Activated naive CD4-positive, alpha-beta T cell (primary cell): ENCODE measurements at places on chromosomes 7 and 10.

- no peak for DNase-seq
Measured at GRCh38 chr7:122637784-122638183, 61.1 kb downstream of the RNF133 start.

- DNase-seq: no peak
Measured at GRCh38 chr7:8365499-8366110, 67.8 kb upstream of the NXPH1 start.

- no peak for DNase-seq
Measured at GRCh38 chr7:69992938-69993337, 394.7 kb downstream of the AUTS2 start.

- DNase-seq: no peak
Measured at GRCh38 chr7:129723679-129724078, 112.2 kb downstream of the NRF1 start.

- DNase-seq: no peak
Measured at GRCh38 chr10:132548869-132549268, 11.3 kb downstream of the INPP5A start.

- no peak for DNase-seq
Measured at GRCh38 chr10:69847883-69848282, 46.2 kb downstream of the COL13A1 start.

GRCh38 chr10:79293841-79294581 lies 53.3 kb upstream of the PPIF start:
- no peak for DNase-seq

GRCh38 chr7:68722044-68722443 lies 876.2 kb upstream of the AUTS2 start:
- no peak for DNase-seq

DNA sequence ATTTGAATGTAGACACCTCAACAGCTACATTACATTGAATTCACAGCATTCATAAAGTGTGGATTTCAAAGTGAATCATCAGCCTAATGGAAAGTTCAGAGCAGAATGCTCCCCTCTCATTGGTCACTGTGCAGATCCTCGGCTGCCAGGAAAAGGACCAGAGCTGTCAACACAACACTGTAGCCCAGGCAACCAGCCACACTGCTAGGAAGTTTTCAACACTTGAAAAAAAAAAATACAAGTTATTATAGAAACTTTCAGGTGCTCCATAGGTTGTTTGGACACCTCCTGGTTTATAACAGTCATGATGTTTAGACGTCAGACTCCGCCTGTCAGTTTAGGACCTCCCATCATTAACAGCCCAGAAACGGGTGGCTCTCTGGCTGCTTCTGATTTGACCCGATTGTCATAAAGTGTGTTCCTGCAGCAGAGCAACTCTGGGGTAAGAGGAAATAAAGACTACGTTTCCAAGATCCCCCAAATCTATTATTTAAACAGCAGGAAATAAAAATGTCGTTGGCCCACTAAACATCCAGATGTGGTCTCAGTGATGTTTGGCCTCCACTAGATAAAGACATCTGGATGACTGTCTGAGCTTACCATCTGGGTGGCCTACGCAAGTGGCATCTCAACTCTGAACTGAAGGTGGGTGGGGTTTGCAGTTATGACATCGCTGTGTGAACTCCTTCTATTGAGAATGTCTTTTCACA lies 117.4 kb downstream of the CABCOCO1 start:
- no peak for DNase-seq

GRCh38 chr7:69686366-69686765 lies 88.1 kb downstream of the AUTS2 start:
- no peak for DNase-seq

- DNase-seq: no peak
Measured at GRCh38 chr7:47504551-47505311, 77.2 kb downstream of the TNS3 start.

DNA sequence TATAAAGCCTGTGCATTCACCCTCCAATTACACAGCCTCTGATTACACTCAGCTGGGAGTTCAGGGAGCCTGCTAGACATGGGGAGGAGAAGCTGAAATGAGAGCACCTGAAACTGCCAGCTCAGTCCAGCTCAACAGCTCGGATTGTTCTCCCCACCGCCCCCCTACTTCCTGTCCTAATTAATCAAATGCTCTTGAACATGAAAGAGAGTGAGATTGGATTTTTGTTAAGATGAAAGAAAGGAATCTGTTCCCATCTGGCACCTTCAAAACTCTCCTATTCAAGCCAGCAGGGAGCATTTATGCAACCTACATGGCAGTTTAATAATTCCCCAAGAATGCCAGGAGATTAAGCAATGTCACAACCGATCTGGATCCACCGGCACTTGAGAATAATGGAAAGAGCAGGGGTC lies 98.0 kb downstream of the NPSR1 start:
- no peak for DNase-seq

- no peak for DNase-seq
Measured at GRCh38 chr7:20158684-20159083, 58.5 kb downstream of the MACC1 start.

- DNase-seq: no peak
Measured at GRCh38 chr7:86908948-86909347, 150.5 kb downstream of the ELAPOR2 start.

GRCh38 chr10:121566755-121567154 lies 31.5 kb downstream of the FGFR2 start:
- DNase-seq: no peak

DNA sequence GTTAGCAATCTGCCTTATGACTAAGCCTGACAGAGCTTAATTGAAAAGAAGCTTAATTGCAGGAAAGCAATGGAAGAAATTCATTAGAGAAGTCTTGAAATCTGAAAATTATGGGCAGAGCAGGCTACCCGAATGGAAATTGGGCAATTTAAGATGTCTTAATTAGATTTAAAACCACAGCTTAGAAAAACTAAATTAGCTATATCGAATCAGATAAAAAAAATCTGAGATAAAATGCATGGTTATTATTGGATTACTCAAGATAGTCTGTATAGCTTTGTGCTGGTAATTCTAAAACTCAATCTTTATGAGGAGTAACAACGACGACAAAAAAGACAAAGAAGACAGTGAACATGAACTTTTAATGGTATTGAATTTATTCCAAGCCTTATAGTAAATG lies 248.1 kb upstream of the LRRN3 start:
- DNase-seq: no peak

GRCh38 chr10:117266400-117266799 lies 25.5 kb downstream of the SLC18A2 start:
- no peak for DNase-seq

- DNase-seq: no peak
Measured at GRCh38 chr7:117401293-117402002, 25.8 kb downstream of the ASZ1 start.

DNA sequence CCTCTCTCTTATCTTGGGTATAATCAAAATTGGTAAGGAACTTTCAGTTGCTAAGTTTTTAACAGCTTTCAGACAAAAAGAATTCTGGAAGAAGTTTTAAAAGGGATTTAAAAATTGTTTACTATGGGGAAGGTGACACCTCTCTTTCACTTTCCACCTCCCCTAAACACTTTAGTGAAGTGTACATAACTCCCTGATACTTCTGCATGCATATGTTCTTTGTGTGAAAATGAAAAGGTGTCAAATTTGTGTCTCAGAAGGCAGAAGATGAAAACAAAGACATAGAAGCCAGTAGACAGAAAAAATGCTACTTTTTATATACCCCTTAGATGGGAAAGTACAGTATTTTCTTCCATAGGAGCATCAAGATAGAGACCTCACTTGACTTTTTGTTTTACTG lies 117.8 kb downstream of the TMEM26 start:
- no peak for DNase-seq

DNA sequence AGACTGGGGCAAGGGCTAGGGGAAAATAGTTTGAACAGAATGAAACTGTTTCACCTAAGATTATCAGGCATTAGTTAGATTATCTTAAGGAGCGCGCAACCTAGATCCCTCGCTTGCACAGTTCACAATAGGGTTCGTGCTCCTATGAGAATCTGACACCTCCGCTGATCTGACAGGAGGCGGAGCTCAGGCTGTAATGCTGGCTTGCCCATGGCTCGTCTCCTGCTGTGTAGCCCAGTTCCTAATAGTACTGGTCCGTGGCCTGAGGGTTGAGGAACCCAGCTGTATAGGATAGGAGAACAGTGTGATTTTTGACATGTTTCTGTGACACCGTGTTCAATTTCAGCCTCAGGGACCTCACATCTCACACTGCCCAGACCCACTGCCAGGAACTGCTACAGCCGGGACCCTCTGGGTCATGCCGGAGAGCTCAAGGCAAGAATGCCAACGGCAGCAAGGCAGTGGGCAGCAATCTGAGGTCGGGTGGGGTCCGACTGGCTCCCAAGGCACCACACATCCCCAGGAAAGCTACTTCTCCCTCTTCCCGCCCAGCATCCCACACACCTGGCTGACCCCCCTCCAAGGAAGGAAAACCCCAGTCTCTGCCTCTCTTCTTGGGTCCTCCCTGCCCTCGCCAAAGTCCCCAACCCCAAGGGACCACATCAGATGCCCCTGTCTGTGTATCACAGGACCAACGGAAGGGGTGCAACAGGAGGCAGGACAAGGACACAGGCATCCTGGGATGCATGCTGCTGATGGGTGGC lies 31.7 kb downstream of the CAMK2B start:
- no peak for DNase-seq

DNA sequence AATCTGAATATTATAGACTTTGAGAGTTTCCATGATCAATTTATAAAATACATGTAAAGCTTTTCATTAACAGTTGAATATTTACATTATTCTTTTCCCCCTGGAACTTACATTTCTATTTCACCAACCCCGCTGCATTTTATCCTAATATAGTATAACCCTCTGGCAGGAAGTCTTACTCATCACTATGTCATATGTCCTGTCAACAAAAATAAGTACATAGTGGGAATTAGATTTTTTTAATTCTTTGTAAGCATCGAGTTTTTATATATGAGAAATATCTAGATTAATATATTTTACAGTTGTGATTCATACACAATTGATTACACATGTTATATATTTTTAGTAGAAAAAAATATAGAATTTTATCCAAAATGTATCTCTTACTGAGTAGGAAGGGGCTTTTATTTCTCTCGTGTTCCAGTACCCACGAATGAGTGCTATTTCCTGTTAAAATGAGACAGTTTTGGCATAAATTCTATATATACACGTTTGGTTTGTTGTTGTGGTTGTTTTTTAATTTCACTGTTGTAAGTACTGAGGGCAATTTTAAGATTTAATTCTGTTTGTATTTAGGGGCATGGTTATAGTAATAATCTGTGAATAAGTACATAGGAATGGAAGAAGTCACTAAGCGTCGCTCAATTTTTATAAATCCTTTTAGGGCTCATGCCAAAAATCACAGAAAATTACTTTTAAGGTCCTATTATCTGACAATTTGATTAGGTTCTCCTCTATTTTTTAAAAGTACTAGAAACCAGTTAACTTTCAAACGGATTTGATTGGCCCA lies 87.1 kb downstream of the HECW1 start:
- DNase-seq: no peak

GRCh38 chr10:14621037-14621436 lies 153.7 kb downstream of the FAM107B start:
- DNase-seq: no peak

DNA sequence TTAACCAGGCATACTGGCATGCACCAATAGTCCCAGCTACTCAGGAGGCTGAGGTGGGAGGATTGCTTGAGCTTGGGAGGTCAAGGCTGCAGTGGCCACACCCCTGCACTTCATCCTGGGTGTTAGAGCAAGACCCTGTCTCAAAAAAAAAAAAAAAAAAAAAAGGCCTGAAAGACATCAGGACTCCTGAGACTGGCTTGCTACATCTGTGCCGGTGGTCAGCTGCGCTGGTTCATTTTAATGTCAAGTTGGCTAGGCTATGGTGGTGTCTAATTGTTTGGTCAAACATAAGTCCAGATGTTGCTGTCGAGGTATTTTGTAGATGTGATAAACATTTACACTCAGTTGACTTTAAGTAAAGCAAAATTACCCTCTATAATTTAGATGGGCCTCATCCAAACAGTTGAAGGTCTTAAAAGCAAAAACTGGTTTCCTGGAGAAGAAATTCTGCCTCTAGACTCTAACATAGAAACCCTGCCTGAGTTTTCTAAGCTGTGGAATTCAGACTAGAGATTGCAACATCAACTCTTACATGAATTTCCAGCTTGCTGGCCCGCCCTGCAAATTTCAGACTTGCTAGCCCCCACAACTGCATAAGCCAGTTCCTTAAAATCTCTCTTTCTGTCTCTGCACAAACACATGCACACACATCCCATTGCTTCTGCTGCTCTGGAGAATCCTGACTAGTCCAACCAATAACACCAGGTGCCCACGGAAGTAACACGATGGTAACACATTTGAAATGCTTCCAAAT lies 18.2 kb downstream of the MYOF start:
- no peak for DNase-seq

DNA sequence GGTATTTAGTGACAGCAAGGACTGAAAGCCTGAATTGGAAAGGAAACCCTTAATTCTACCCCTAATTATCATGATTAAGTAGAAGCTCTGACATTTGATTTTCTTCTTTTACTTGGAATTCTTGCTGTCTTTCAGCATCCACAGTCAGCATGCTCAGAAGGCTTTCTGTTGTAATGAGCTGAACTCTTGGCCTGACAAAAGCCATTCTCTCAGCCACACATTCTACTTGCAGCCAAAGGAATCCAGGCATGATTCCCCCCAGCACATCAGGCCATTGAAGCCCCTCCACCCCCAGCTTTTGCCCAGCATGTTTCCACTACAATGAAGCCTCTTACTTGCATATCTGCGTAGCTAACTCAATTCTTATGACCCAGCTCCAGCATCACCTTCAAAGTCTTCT lies 94.3 kb upstream of the FRMD4A start:
- DNase-seq: no peak

GRCh38 chr10:66586897-66587679 lies 338.7 kb upstream of the LRRTM3 start:
- no peak for DNase-seq

DNA sequence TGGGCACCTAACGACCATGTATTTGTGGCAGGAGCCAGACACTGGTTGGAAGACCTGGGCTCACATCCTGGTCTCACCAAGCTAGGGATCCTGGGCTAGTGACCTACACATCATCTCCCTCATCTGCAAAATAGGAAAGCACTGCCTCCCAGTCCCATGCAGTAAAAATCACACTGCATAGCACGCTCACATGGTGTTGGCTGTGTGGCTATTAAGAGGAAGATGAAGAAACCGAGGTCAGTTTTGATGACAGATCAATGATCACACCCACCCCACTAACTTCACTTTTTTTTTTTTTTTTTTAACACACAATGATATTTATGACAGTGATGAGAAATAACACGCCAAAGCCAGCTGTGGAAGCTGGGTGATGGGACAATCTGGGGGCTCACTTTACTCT lies 146.5 kb downstream of the RNF216 start:
- DNase-seq: no peak

- DNase-seq: no peak
Measured at GRCh38 chr7:116408166-116408565, 91.4 kb upstream of the CAV2 start.

- DNase-seq: no peak
Measured at GRCh38 chr7:152667958-152668357, 8.0 kb downstream of the XRCC2 start.

GRCh38 chr10:102965311-102965851 lies 47.3 kb downstream of the CNNM2 start:
- DNase-seq: no peak

GRCh38 chr10:120810298-120810697 lies 40.9 kb upstream of the WDR11 start:
- no peak for DNase-seq

GRCh38 chr7:147639037-147639436 lies 951.5 kb upstream of the C7orf33 start:
- DNase-seq: no peak

- DNase-seq: no peak
Measured at GRCh38 chr7:155453296-155454182, 4.4 kb upstream of the EN2 start.

- DNase-seq: no peak
Measured at GRCh38 chr10:132058793-132059759, 6.7 kb upstream of the JAKMIP3 start.

GRCh38 chr10:28681291-28681763 lies 4.0 kb downstream of the BAMBI start:
- no peak for DNase-seq
